Stimulated activated CD4-positive, alpha-beta T cell treated with anti-CD3 and anti-CD28 coated beads, TNF-alpha, amount 100 ng/mL, for 4 hours (primary cell): ENCODE measurements at places on chromosomes 13 and 19.

DNA sequence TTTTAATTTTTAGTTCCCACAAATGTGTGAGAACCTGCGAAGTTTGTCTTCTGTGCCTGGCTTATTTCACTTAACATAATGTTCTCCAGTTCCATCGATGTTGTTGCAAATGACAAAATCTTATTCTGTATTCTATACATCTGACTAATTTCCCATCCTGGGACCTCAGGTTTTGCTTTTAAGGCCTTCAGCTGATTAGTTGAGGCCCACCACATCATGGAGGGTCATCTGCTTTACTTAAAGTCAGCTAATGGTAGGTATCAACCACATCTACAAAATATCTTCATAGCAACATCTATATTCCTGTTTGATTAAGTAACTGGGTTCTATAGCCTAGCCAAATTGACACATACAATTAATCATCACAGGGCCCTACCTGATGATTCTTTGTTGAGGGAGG lies 534.0 kb downstream of the EFNB2 start:
- DNase-seq = no peak

DNA sequence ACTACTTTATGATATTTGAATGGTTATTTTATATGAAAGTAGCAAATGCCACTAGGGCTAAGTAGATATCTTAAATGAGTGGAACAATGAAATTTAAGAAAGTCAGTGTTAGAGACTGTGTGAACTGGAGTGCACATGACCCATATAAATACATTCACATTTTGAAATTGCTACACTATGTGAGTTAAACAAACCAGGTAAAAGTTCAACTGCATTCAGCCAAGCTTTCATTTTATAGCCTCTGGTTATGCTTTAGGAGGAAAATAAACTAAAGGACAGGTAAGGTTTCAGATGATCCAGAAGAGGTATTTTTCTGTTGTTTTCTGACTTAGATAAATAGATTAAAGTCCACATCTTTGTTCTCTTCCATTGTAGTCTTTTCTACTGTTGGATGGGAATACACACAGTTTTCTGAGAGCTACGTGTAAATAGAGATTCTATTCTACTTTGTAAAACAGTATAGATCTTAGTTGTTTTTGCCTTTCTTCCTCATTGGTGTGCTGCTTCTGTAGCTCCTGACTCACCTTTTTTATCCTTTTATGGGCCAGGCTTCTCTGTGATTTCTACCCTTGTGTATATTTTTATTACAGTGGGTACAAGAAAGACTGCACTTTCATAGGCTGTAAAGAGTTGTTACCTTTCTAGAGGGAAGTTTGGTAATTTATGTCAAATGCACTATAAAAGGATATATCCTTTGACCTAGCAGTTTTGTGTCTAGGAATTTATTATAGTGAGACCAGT lies 54.6 kb upstream of the KCTD4 start:
- DNase-seq = no peak

- DNase-seq = no peak
Observed at GRCh38 chr19:18596752-18597157, 8.2 kb downstream of the REX1BD start.

GRCh38 chr19:50556282-50557008 lies 11.8 kb downstream of the LRRC4B start:
- peak; percentile 58 for DNase-seq

GRCh38 chr19:33705090-33705847 lies 83.5 kb downstream of the CHST8 start:
- DNase-seq = no peak

DNA sequence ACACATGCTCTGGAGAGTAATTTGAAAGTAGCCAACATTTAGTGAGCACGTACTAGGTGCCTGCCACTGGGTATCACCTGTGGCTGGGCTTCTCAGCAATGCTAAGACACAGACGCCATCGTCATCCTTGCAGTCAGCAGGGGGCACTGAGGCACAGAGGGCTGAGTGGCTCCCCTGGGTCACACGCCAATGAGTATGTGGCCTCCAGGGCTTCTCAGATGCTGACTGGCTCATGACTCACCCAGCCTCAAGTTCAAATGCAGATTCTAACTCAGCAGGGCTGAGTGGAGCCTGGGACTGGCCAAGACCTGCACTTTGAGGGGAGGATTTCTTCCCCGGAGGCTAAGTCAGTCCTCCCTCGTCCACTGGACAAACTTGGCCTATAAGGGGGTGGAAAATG lies 115.1 kb upstream of the CACNA1A start:
- DNase-seq = peak; percentile 2

DNA sequence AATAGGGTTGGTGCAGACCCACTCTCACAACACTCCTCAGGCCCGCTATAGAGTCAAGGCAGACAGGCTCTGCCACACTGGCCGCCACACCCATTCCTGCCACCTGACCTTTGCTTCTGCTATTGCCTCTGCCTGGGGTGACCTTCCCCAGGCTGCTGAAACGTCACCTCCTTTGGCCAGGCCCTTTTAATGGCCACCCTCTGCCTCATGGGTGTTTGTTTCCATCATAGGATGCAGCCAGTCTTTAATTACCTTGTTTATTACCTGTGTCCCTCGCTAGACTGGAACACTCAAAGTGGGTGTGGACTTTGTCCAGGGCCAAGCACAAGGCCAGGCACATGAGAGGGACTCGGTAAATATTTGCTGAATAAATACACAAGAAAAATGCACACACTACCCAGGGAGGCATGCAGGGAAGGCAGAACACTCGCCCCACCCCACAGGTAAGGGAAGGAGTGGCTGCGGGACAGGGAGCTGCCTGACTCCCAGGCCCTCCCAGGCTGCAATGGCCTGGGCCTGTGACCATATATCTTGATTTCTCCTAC lies 3.2 kb downstream of the LSM4 start:
- no peak for DNase-seq

DNA sequence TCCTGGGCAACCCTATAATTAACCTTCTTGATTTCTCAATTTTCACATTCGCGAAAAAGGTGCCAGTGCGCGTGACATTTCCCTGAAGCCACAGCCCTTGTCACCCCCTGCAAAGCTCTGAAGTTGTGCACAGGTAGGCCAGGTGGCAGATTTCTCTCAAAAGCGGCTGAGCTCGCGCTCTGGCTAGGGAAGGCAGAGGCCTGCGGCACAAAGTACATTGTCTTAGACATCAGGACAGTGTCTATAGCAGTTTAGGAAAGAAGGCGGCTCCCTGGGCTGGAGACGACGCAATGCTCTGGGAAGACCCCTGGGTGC lies 42.9 kb upstream of the ZNF14 start:
- DNase-seq = no peak

GRCh38 chr13:24348797-24349515 lies 39.6 kb downstream of the C1QTNF9 start:
- no peak for DNase-seq

GRCh38 chr19:28482221-28482620 lies 730.7 kb downstream of the UQCRFS1 start:
- no peak for DNase-seq

DNA sequence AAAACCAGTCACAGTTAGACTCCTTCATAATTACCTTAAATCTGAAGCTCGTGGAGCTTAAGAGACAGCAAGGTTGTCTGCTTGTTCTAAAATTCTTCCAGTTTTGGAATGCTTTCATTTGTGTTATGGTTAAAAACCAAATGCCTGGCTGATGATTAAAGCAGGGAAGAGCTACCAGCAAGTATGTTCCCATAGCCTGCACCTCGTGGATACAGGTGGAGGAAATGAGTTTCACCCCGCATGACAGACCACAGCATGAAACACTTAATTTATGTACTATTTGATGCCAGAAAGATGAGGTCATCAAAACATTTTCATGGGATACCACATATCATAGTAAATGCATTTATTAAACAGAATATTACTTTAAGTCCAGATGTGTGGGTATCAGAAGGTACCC lies 416 bp upstream of the DOCK9 start:
- DNase-seq = no peak
